ENCODE measurements at places on chromosomes 2 and 18.

DNA sequence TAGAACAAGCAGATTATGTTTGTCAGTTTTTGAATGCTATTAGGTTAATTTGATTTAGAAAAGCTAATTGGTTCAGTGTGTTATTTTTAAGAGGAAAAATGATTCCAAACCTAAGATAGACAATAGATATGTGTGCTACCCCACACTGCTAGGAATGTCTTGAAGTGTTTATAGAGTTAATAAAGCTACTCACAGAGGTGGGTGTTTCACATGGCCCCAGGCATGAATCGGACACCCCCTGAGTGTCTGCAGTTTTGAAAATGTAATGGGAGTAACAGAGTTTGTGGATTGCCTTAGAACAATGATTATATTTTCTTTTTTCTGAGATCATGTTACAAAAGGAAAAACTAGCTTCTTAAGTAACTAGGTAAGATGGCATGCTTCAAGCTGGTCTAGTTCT is 348.3 kb downstream of the ADCYAP1 start:
- no peak for DNase-seq

GRCh38 chr2:20561637-20562454 is 89.1 kb downstream of the HS1BP3 start:
- no peak for DNase-seq

DNA sequence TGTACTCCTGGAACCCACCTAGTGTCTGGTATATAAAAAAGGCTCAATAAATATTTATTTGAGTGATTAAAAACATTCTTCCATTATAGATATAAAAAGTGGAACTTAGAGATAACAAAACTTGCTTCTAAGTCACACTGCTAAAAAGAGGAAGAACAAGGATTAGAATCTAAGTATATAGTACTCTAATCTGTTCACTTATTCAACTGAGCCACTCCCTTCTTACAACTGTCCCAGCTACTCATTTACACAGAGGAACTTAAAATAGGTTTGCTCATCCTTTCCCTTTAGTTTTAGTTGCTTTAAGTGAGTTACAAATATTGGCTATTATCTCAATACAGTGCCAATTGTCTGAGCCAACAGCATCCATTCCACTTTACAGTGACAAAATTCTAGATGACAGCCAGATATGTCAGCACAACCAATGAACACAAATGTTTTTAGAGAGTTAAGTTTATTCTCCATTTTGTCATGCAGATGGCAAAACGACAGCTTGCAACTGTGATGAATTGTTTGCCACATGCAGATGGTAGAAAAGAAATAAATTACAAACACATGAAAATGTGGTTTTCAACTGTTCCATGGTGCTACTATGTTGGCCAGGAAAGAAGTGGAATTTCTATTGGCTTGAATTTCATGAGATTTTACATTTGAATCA is 280.7 kb upstream of the ZC3H15 start:
- no peak for DNase-seq

DNA sequence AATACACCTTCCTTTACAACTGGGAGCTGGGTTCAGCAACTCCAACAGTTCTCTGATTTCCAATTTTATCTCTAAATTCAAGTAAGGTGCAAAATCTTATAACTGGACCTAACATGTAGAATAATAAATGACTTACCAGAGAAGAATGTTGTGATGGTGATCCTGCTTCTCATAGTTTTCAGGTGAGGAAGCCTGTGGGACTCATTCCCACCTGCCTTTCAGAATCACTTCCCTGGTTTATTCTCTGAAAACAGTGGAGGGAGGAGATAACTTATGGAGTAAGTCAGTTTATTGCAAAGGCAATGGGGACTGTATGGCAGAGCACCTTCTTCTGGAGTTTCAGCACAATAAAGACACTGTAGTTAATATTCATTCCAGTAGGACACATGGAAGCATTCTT is 1188.2 kb upstream of the FAM98A start:
- no peak for DNase-seq

- DNase-seq = no peak
Observed at GRCh38 chr18:8257851-8258434, 351.3 kb upstream of the RAB12 start.

- DNase-seq = no peak
Observed at GRCh38 chr2:1631292-1632001, 112.9 kb downstream of the PXDN start.

GRCh38 chr2:186607660-186608324 is 17.9 kb downstream of the ITGAV start:
- DNase-seq = no peak

DNA sequence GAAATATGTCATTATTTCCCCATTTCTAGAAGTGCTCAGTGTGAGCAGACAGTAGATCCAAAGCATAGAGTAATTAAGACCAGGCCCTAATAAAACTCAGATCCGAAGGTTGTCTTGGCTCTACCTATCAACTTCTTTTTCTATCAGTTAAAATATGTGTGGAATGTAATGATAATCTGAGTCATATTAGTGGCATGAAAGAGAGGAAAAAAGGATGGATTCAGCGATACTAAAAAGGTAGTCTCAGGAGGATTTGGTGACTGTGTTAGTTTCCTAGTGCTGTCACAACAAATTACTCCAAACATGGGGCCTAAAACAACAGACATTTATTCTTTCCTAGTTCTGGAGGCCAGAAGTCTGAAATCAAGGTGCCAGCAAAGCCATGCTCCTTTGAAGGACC is 103.7 kb upstream of the NABP1 start:
- no peak for DNase-seq

DNA sequence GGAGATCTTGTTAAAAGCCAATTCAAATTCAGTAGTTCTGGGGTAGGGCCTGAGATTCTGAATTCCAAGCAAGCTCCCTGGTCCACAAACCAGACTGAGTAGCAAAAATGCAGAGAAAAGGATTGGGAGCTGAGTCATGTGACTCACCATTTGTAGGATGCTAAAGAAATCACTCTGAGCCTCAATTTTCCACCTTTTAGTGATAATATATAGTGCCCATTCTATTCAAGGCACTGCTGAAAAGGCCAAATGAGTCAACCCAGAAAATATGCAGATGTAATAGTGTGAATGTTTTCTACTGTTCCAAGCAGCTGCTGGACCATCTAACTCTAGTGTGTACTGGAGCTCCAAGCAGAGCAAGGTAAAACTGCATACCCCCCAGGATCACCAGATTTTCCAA is 47.2 kb downstream of the SLC14A2 start:
- no peak for DNase-seq

DNA sequence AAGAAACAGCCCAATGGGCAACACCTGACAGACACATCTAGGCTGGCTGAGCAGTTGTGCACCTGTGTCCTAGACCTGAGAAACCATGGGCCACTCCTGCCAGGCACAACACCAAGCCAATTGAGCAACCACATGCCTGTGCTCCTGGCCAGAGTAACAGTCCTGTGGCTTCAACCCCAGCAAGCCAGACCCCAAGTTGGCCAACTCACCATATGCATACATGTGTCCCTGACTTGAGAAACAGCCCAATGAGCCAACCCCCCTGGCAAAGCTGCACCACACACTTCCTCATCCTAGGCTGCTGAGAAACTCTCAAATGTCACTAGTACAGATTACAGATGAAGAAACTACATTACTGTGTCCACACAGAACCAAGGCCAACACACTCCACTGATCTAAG is 36.6 kb downstream of the USP34 start:
- DNase-seq = no peak

DNA sequence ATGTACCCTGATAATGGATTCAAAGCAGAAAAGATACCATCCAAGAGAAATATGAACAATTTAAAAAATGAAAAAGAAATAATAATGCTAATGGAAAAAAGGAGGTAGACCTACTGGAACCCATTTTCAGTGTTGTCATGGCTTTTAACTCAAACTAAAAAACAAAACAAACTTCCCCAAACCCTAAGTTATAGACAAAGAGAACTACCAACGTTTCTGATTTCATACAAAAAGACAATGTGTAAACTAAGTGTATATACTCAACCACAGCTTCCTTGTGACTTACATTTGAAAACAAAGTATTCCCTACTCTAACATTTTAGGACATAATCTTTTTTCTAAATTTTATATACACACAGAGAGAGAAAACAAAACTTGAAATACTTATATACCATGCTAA is 45.9 kb downstream of the ACVR1 start:
- no peak for DNase-seq

DNA sequence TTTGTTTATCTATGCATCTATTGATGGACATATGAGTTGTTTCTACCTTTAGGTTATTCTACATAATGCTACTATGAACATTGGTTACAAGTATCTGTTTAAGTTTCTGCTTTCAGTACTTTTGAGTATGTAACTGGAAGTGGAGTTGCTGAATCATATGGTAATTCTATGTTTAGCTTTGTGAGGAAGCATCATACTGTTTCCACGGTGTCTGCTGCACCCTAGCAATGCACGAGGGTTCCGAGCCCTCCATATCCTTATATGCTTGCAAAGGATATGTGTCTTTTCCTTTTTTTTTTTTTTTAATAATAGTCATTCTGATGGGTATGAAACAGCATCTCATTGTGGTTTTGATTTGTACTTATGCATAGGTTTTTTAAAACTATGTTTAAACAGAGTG is 83.7 kb downstream of the FMNL2 start:
- no peak for DNase-seq

GRCh38 chr2:63058144-63058920 is 7.7 kb downstream of the OTX1 start:
- DNase-seq = no peak

GRCh38 chr2:85088921-85089320 is 44.3 kb upstream of the TCF7L1 start:
- no peak for DNase-seq

- DNase-seq = no peak
Observed at GRCh38 chr2:39013871-39014270, 107.0 kb downstream of the SOS1 start.

DNA sequence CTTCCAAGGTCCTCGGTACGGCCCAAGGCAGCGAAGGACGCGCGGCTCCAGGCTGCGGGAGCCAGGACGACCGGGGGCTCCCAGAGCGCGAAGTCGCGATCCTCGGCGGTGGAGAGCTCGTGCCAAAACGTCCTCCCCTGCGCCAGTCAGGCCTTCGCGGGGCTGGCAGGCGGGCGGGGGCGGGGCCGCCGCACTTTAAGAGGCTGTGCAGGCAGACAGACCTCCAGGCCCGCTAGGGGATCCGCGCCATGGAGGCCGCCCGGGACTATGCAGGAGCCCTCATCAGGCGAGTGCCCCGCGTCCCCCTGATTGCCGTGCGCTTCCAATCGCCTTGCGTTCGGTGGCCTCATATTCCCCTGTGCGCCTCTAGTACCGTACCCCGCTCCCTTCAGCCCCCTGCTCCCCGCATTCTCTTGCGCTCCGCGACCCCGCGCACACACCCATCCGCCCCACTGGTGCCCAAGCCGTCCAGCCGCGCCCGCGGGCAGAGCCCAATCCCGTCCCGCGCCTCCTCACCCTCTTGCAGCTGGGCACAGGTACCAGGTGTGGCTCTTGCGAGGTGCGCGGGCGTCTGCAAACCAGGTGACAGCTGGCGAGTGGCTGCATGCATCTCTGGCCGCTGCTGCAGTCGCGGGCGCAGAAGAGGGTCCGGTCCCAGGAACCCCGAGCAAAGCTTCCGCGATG is at the start of gene CIDEA:
CIDEA (plus strand) TSS at position 226 of the 684 bp plus-strand sequence; CDS start at position 249, 23 bp downstream.
- DNase-seq = no peak

GRCh38 chr18:58175786-58176176 is 131.8 kb downstream of the NEDD4L start:
- no peak for DNase-seq

DNA sequence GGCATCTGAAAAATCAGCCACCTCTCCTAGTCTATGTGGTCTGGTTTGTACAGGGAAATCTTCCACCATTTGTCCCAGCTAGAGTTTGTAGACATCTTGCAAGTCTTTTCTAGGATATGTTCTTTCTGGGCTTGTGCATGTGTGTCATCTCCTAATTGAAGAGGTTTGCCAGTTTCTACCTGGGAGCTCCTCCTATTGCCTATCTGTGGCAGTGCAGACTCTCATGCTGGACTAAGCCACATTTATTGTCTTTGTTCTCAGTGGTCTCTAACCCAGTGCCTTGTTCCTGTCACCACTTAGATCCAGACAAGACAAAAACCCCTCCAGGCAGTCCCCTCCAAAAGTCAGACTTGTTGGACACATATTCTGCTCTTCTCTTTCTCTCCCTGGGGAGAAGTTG is 72.0 kb upstream of the MRPS9 start:
- no peak for DNase-seq

DNA sequence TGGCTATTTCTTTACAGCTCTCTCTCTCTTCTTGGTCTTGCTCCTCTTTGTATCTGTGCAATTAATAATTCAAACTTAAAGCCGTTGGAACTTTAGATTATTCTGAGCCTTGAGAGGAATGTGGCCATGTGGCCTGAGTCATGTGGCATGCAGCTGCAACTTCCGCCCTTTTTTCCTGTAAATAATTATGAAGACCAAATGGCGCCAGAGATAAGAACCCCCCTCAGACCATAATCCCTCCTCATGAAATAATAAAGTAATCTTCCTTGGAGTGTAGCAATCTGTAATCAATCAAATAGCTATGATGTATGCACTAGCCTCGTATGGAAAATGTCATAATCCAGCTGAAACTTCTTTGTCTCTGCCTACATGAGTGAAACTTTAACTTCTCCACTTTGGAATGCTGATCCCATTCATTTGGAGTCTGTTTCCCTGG is 13.5 kb upstream of the TWSG1 start:
- DNase-seq = no peak

GRCh38 chr2:31275976-31276375 is 42.0 kb downstream of the EHD3 start:
- no peak for DNase-seq

DNA sequence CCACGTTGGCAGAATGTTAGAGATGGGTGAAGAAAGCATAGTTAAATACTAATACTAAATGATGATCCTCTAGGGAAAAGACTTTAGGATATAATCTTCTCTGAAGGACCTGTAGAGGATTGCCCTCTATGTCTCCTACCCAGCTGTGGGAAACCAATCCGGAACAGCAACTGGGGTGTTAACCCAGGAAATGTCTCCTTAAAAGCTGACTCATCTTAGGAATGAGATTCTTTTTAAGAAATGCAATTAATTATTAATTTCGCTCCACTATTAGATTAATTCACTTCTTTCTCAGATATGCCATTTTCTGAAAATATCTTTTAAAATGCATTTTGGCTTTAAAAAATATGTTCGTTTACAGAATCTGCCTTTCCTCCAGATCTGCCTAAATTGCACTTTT is 7.4 kb downstream of the SCN3A start:
- DNase-seq = no peak

- no peak for DNase-seq
Observed at GRCh38 chr2:43185146-43185545, 41.3 kb downstream of the ZFP36L2 start.

DNA sequence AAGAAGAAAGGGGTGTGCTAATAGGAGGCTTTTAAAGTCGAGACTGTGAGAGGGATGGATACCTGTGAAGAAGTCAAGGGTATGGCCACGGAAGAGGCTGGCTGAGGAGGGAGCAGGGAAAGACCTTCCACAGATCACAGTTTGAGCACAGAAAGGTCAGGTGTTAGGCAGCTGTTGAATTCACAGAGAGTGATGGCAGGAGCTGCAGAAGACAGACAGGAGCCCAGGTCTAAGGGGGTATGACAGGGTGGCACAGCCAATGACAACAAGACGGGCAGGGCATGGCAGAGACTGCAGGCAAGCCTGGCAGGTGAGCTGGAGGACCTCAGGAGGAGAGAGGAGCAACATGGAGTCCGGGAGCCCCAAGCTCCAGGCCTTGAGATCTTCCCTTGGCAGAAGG is 163.1 kb downstream of the LAMA1 start:
- no peak for DNase-seq

GRCh38 chr18:62073461-62074281 is 113.2 kb downstream of the PIGN start:
- DNase-seq = no peak

- DNase-seq = no peak
Observed at GRCh38 chr18:31835528-31836133, 75.0 kb upstream of the SLC25A52 start.

GRCh38 chr2:189501487-189501886 is 60.2 kb downstream of the WDR75 start:
- DNase-seq = no peak
